NCI-H526 (cell line): ENCODE measurements at places on chromosomes 5 and 9.

DNA sequence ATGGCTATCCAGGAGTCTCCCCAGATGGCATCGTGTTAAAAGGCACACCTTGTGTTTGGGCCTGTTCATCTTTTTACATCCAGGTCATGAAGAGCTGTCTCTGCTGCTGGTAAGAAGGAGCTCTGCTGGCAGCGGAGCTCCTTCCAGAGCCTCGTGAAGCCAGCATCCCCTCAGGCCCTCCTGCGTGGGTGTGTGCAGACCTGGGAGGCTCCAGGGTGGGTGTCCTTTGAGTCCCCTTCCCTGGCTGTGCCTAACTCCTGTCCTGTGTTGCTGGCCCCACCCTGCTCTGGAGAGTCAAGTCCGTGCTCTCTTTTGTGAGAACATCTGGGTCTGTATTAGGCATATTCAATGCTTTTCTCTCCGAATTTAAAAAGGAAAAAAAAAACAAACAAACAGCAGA, 149.6 kb upstream of the IRX2 start:
- DNase-seq = no peak

DNA sequence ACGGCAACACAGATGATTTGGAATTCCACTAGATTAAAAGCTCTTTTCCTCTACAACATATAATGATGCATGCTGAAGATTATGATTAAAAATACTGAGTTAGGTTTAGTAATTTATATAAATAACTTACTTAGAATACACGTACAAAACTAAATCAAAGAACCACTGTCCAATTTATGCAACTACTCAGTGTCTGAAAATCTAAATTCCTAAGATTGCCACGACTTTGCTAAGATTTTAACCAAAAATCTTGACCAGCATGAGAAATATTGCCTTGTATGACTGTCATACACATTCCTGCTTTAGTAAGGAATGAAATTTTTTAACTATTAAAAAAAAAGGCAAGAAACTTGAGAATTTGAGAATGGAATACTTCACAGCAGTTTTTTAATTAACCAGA, 292.4 kb downstream of the ZNF608 start:
- DNase-seq = no peak

GRCh38 chr9:37215381-37215780, 95.0 kb downstream of the ZCCHC7 start:
- DNase-seq = peak; percentile 37

DNA sequence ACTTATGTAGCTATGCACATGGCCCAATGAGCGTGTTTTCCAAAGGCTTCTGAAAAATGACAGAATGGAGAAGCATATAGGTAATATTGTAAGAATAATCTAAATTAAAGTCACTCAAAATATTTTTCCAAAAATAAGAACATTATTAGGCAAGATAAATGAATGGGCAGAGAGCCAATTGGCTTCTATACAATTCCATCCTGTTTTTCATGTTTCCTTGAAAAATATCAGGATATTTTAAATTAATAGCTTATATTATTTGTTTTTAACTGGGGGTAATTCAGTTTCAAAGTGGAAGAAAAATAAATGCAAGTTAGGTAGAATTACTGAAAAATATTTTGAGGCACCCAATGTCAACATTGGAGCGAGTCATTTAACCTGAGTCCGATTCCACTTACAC, 183.5 kb downstream of the PLK2 start:
- no peak for DNase-seq

GRCh38 chr5:134082264-134082992, 32.1 kb upstream of the TCF7 start:
- DNase-seq = no peak

DNA sequence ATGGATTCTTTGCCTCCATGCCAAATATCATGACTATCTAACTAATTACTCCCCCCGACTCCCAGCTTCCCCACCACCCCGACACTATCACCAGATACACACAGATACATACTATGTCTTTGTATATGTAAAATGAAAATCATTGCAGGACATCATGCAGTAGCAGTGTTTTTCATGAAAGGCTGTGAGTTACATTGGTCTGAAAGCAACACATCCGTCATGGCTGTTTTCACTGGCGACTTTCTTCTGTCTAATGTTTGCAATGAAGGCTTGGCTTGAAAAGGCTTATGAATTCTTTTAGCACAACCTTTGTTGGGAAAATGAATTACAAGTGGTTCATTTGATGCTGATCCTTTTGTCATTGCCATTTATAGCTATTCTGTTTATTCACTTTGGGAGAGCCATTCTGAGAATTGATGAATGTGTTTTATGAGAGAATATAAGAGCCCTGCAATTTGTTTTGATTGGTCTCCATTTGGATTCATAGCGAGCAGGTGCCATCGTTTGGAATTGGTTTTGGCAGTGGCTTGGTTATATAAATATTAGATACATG, 103.4 kb downstream of the PIP5K1B start:
- no peak for DNase-seq

DNA sequence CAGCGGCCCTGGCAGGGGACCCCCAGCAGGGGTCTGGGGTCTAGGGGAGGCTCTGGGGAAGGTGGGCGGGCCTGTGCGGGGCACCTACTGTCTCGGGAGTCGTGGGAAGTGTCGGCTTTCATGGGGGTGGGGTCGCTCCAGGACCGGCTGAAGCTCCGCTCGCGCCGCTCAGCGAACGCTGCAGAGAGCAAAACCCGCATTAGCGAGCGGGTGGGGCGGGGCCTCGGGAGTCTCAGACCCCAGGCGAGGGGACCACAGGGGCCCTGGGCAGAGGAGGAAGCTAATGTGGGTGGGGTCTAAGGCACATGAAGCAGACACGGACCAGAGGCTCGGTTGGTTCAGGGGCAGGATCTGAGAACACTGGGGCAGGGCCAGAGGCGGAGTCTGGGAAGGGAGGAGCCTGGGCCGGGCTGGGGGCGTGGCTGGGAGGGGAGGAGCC, 5.5 kb downstream of the NSMF start:
- DNase-seq = no peak

- DNase-seq = no peak
Measured at GRCh38 chr5:158958021-158958994, 141.4 kb downstream of the EBF1 start.

GRCh38 chr5:40630126-40630525, 49.6 kb upstream of the PTGER4 start:
- no peak for DNase-seq

- peak; percentile 4 for DNase-seq
Measured at GRCh38 chr9:68416936-68417564, 60.6 kb downstream of the PGM5 start.

- no peak for DNase-seq
Measured at GRCh38 chr9:97473717-97474116, 27.7 kb upstream of the TMOD1 start.

DNA sequence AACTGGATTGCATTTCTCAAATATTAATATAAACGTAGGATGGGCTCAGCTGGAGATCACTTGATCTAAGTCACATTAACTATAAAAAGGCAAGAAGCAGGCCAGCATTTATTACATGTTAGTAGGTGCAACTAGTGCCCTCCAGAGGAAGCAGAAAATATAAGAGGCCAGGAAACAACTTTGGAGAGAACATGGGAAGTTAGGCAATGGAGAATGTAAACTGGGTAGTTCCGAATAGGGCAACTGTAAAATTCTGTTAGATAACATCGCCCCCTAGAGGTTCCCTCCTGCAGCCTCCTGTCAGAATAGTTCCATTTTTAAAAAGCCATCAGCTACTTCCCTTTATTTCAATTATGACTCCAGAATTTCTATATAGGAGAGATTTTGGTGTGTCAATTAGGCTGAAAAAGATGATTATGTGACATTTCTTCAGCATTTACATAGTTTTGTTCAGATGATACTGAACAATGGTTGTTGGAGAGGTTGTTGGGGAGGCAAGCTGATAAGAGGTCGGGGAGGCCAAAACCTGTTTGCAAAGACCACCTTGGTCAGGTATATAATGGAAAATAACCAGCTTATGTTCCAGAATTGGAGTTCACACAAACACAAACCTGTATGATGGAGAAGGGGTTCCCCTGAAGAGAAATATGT, 22.4 kb downstream of the CCL28 start:
- DNase-seq = peak; percentile 95

DNA sequence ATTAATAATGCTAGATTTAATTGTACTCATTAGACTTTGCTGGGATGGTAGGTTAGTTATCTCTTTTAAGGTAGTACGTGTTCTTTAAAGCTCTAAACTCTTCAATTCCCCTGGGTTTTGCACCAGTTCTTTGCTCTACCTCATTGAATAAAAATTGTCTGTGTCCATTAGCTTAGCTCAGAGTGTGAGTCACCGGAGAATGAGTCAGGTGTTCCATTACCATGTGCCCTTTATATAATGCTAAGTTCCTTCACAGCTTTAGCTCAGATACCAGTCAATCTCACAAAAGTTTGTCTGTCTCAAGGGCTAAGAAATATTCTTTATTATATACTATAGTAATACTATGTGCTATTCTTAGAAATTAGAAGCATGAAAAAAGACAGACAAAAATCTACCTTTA, 339.4 kb downstream of the PRELID2 start:
- no peak for DNase-seq

DNA sequence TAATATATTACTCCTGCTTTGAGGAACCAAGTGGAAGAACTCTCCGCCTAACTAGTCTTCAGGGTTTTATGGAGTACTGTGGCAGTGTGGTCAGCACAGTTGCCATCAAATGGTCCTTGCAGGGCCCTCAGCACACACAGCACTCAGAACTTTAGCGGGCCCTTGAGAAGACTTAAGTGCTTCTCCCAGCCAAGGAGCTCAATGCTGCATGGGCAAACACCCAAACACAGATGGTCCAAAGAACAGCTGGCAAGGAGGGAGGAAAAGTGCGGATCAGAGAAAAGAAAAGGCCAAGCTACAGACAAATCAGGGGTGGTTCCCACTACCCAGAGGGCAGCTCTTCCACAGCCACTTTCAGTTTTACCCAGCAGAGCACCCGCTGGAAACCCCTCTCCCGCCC, 98.6 kb downstream of the SPOCK1 start:
- no peak for DNase-seq

DNA sequence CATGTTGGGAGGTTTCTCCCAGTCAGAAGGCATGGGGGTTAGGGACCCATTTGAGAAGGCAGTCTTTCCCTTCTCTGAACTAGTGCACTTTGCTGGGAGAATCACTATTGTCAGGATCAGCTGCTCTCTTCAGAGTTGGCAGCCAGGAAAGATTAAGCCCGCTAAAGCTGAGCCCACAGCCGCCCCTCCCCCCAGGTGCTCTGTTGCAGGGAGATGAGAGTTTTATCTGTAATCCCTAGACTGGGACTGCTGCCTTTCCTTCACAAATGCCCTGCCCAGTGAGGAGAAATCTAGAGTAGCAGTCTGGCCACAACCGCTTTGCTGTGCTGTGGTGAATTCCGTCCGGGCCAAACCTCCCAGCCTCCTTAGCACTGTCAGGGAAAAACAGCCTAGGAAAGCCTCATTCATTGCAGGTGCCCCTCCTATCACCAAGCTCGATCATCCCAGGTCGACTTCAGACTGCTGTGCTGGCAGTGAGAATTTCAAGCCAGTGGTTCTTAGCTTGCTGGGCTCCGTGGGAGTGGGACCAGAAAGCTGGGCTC, 69.8 kb downstream of the CNTLN start:
- DNase-seq = no peak

DNA sequence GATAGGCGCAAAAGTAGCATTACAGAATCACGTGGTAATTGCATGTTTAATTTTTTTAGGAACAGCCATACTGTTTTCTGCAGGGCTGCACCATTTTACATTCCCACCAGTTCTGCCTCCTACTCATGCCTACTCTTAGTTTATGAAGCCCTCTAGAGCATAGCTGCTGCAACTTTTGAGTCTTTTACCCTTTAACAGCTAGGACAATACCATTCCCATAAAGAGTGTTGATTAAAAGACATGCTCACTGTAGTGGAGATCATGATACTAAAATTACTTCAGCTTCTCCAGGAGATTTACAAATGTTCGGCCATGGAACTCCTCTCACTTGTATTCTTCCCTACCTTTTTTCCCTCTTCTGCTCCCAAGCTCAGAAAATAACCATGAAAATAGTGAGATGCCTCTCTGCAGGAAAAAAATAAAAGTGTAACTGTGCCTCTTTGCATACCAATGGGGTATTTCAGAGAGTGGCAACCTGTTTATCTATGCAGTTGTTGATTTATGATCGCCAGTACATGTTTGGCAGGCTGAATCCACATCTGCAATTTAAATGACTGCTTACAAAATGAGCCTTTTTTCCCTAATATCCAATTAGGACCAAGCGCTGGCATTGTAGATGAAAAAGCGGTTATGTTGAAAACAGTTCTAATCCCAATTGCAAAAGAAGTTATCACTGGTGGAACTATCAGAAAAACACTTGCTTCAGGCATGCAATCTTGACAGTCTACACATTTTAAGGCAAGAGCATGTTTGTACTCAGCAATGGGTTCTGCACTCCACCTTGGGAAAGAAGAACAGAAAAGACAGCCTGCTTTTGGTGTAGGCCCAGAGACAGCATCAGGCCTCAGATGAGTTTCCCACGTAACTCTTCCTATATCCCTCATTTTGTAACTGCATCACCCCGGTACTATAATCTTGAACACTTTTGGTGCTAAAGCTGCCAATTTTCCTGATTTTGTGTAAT, 131.1 kb downstream of the ADAMTSL1 start:
- no peak for DNase-seq

DNA sequence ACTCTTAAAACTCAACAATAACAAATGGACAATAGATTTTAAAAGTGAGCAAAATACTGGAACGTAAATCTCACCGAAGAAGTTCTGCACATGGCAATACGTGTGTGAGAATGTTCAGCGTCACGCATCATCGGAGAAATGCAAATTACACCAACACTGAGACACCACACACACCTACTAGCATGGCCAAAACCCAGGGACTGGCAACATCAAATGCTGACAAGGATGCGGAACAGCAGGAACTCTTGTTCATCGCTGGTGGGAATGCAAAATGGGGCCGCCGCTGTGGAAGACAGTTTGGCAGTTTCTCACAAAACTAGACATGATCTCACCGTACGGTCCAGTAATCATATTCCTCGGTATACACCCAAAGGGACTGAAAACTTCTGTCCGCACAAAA, 21.6 kb upstream of the CLPTM1L start:
- peak; percentile 87 for DNase-seq

- DNase-seq = no peak
Measured at GRCh38 chr9:36899406-36899805, 134.7 kb downstream of the PAX5 start.

DNA sequence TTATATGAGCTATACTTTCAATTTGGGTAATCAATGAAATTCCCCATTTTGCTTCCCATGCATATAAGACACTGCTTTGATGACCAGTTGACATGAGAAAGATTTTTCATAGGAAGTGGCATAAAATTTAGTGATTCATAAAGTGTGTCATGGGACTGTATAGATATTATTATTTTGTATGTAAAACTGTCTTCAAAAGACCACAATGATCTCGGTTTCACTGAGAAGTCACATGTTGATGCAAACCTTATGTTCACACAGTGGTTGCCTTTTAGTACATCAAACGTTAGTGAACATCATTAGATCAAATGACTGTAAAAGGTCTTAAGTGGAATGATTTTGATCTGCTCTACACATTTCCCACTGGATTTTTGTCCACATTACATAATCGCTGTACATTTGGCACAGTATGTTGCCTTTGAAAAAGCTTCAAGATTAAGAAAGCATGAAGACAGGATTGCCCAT, 349.2 kb upstream of the MEF2C start:
- DNase-seq = no peak

GRCh38 chr5:132322266-132322665, 28.1 kb downstream of the SLC22A4 start:
- DNase-seq = no peak
